ENCODE measurements at places on chromosomes 1 and 21. TPM values are rescaled to one million over a fixed set of nuclear protein-coding genes. Genes with fewer than 3 reads are reported as not detected.

PLD5 gene
- total RNA-seq, result under 0.01 TPM

TSSK3 gene
- not detected for total RNA-seq

C1orf87 gene
- not detected for total RNA-seq

SPRR2F gene
- total RNA-seq, result not detected

PER3 gene
- total RNA-seq, result 55.8 TPM

DCDC2B gene
- total RNA-seq, result not detected

S100A7A gene
- not detected for total RNA-seq

SORT1 gene
- total RNA-seq, result 35.3 TPM

XPR1 gene
- total RNA-seq, result 3.5 TPM

TAL1 gene
- total RNA-seq, result not detected

IFI44 gene
- total RNA-seq, result 62.2 TPM

PLXNA2 gene
- total RNA-seq, result 185 TPM

HCRTR1 gene
- not detected for total RNA-seq
